ENCODE measurements at places on chromosomes 13 and 19. TPM values are rescaled to one million over a fixed set of nuclear protein-coding genes. Genes with fewer than 3 reads are reported as not detected.

The CEACAM16 gene
- not detected for total RNA-seq

The KCTD15 gene
- total RNA-seq: 44.9 TPM

The CEACAM7 gene
- not detected for total RNA-seq

The KIR2DL4 gene
- not detected for total RNA-seq

The NPHS1 gene
- not detected for total RNA-seq

The PSG2 gene
- total RNA-seq: not detected

The PRX gene
- total RNA-seq: 10.7 TPM

The CACNG6 gene
- total RNA-seq: 0.78 TPM

The TRPM4 gene
- 10.2 TPM for total RNA-seq

The CCNA1 gene
- 0.97 TPM for total RNA-seq

The ZNF28 gene
- 18.5 TPM for total RNA-seq

The RPL18 gene
- total RNA-seq: 3,978 TPM

The ZNF878 gene
- total RNA-seq: not detected

The TTC9B gene
- total RNA-seq: not detected

The GPR183 gene
- not detected for total RNA-seq

GRCh38 chr13:47000165-47000564, 103.3 kb upstream of the HTR2A start:
- DNase-seq: no peak

DNA sequence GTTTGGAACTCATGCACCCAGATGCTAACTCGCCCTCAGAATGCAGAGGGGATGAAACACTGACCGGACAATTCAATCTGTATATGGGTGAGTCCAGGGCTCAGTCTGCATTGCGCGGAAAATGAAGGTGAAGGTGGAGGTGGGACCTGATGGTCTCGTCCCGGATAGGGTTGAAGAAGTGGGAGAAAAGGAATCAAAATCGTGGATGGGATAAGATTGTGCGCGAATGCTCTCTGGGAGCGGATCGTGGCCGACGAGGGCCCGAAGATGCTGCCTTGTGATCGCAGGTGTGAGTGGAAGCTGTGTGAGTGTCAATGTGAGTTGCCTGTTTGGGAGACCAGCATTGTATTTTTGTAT, 594 bp upstream of the ZNF850 start:
- no peak for DNase-seq

DNA sequence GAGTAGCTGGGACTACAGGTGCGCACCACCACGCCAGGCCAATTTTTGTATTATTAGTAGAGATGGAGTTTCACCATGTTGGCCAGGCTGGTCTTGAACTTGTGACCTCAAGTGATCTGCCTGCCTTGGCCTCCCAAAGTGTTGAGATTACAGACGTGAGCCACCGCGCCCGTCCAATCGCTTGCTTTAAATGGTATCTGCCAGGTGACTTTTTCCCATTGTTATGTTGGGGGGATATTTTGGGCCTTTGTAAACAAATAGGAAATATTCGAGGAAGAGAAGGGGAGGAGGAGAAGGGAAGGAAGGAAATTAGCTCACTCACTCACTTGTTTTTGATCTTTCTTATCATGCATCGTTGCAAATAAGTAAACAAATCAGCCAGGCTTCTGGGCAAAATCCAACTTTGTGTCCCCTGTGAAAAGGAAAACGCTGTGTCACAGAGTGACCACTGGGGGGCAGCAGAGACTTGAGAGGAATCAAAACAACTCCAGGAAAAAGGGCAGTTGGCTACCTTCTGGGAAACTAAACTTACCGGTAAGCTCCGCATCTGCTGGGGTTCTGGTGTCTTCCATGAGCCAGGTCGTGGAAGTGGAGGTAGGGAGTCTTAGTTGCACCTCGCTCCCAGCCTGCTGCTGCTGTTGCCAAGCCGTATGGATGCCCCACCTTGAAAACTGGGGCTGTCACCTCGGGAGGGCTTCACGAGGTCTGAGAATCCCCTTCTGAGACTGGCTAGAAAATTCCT, 9.3 kb upstream of the RANBP3 start:
- peak; percentile 82 for DNase-seq

GRCh38 chr13:99995104-99995588, 13.6 kb downstream of the ZIC2 start:
- no peak for DNase-seq

DNA sequence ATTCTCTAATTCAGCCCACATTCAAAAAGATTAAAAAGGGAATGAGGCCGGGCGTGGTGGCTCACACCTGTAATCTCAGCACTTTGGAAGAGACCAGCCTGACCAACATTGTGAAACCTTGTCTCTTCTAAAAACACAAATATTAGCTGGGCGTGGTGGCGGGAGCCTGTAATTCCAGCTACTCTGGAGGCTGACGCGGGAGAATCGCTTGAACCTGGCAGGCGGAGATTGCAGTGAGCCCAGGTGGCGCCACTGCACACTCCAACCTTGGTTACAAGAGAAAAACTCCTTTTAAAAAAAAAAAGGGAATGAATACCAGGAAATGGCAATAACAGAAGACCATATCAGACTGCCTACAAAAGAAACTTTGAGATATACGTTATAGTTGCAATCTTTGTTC, 1244.5 kb downstream of the PCDH9 start:
- no peak for DNase-seq

DNA sequence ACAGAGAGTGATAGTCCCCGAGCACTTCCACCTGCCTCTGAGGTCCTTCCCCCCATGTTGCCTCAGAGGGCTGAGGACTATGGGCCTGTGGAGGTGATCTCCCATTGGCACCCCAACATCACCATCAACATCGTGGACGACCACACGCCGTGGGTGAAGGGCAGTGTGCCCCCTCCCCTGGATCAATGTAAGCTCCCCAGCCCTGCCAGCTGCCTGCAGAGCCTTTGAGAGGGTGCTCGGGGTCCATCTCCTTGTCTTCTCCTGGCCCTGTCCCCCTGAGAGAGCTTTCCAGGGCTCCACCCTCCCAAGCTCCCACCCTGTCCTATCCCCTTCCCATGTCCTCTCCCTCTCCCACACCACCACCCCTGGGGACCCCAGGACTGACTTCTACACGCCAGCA, 14.9 kb upstream of the RELB start:
- no peak for DNase-seq

GRCh38 chr19:5141850-5142724, 173.2 kb downstream of the KDM4B start:
- peak; percentile 58 for DNase-seq

- DNase-seq: no peak
Measured at GRCh38 chr19:21611659-21612402, 106.4 kb downstream of the ZNF429 start.

DNA sequence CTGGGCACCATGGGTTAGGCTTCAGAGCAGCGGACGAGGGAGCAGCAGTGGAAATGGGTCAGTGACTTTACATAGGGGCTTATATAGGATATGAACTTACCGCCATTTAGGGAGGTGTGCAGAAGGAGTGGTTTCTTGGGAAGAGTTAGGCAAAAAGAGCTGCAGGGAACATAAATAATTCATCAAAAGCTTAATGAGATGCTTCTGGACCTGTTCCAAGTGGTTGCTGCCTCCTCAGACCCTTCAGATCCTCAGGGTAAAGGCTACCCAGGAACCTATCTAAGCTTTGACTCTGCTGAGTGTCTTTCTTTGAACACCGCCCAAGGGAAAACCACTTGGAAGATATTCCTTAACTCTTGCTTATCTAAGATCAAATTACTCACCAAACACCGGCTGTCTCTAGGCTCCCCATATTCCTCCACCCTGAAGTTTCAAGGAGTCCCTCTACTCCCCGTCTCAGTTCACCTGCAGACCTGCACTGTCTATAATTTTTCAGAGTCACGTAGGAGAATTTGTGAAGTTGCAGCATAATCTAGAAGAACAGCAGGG, at the start of gene IGFL4:
Gene IGFL4, minus strand, starts transcription at position 51 of the 549 bp plus-strand sequence. Its CDS starts 40 bp downstream, at position 11.
- DNase-seq: no peak

DNA sequence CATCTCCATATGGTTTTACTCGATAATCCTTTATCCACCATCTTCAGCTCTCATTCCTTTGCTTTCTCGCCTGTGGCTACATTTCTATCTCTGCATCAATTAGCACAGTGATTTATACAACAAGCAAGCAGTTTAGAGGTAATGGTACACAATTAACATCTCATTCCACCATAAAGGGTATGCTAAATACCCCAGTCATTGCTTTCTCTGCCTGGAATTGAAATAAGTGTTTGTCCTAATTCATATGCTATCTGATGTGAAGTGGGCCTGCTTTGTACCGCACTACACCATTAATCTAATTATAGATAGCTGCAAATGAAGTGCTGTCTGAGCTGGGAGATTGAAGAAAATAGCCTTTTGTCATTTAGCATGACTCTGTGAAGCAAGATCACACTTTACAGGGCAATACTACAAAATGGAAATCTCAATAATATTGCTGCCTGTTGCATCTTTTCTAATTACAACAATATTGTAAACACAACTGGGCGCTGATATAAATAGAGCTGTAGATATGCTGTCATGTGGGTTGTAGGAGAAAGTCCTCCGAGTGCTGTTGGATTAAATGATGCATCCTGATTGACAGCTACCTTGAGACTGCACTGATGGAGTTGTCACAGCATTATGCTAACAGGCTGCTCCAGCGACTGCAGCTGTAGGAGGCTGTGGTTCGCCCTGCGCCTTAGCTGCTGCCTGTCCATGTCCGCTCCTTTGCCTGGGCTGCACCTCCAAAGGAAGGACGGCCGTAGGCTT, 78.2 kb downstream of the GGACT start:
- DNase-seq: peak; percentile 68

- DNase-seq: no peak
Measured at GRCh38 chr13:95245071-95245470, 56.2 kb downstream of the ABCC4 start.

DNA sequence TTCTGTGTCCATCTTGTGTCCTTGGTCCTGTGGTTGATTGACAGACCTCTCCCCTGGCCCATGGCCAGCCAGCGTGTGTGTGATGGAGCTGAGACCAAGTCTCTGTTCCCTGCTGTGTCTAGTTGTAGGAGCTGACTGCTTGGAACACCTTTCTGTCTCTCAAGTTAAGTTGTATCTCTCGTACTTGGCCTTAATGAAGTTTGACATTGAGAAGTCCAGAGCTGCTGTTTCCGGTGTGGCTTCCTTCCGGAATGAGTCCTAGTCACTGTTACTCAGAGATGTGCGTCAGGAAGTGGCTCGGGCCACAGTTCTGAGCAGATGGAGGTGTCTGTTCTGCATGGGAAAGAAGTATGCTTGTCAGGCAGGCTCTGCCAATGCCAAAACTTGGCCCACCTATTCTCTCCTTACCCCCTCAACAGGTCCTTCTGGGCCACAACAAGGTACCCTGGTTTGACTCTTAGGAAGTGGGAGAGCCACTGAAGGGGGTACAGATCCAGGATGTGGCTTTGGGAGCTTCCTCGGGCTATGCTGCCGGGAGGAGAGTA, 54.3 kb downstream of the GATAD2A start:
- DNase-seq: no peak

DNA sequence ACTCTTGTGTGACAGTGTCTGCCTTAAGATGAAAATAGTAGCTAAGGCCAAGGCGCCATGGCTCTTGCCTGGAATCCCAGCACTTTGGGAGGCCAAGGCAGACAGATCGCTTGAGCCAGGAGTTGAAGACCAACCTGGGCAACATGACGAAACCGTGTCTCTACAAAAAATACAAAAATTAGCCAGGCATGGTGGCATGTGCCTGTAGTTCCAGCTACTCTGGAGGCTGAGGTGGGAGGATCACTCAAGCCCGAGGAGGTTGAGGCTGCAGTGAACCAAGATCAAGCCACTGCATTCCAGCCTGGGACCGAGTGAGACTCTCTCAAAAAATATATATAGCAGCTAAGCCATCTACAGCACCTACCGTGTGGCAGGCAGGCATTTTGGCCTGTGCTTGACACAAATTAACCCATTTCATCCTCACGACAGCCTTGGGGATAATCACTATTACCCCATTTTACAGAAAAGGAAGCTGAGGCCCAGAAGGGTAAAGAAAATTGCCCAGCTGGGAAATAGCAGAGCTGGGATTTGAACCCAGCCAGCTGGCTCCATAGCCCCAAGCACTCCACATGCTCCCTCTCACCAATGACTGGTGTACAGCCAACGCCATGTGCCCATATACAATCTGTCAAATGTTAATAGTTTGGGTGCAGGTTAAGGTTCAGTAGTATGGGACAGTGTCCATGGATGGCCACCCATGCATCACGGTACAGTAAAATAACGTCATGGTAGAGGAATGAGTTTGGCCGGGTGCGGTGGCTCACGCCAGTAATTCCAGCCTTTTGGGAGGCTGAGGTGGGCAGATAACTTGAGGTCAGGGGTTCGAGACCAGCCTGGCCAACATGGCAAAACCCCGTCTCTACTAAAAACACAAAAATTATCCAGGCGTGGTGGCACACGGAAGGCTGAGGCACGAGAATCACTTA, 3.1 kb downstream of the SLC1A5 start:
- peak; percentile 24 for DNase-seq

DNA sequence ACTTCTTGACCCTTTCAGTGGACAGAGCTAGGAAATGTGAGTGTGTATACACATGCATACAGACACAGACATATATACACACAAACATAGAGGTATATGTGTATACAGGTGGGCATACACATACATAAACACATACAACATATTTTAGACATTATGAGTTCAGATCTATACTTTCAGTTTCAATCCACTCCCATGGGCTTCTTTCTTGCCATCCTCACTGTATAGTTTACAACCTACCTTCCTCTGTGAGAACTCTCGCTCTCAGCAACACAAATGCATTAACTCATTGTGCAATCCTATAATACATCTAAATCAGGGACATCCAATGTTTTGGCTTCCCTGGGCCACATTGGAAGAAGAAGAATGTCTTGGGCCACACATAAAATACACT, 21.2 kb upstream of the SCEL start:
- DNase-seq: no peak

DNA sequence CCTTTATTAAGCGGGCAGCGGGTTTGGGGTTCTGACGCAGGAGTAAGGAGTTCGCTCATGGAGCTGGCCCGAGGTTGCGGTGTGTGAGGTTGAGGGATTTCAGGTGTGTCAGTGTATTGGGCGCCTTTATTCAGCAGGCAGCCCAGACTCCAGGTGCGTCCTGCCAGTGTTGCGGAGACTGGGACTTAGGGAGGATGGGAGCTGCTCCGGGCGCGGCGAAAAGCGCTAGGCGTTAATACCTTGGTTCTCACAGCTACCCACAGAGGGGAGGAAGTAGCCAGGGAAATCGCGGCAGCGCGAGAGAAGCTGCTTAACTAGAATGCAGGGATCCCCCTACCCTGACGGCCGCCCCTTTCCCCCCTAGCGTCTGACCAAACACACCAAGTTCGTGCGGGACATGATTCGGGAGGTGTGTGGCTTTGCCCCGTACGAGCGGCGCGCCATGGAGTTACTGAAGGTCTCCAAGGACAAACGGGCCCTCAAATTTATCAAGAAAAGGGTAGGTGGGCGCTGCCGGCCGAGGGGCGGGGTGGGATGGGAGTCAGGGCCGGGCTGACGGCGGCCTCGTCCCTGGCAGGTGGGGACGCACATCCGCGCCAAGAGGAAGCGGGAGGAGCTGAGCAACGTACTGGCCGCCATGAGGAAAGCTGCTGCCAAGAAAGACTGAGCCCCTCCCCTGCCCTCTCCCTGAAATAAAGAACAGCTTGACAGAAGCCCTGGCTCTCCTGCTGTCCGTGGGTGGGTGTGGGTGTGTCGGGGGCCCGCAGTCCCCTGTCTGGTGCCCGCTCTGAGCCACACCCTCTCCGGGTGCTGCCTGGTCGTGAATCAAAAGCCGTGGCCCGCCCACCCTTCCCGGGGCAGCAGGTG, 1.1 kb downstream of the RPL36 start:
- peak; percentile 80 for DNase-seq

- peak; percentile 98 for DNase-seq
Measured at GRCh38 chr19:1243768-1244692, 2.5 kb downstream of the ATP5F1D start.

GRCh38 chr13:82687884-82688283, 1194.4 kb downstream of the SLITRK1 start:
- no peak for DNase-seq

- no peak for DNase-seq
Measured at GRCh38 chr13:45297456-45298205, 43.4 kb downstream of the TPT1 start.

- no peak for DNase-seq
Measured at GRCh38 chr13:23506071-23506806, 64.0 kb upstream of the TNFRSF19 start.

Measured in H7 (cell line).